Placental epithelial cell (primary cell): ENCODE measurements at places on chromosomes 16 and 17. TPM values are rescaled to one million over a fixed set of nuclear protein-coding genes. Genes with fewer than 3 reads are reported as not detected.

EFCAB5 gene
- total RNA-seq, result 0.11 TPM in 1 of 2 replicates, not detected in the other

DRC7 gene
- total RNA-seq, result under 0.01 TPM in 1 of 2 replicates, not detected in the other

ADAM11 gene
- 2.6 and 6.3 TPM in 2 replicates for total RNA-seq

KRTAP2-2 gene
- total RNA-seq, result not detected in 2 replicates

ABCA6 gene
- 0.11 and 1.6 TPM in 2 replicates for total RNA-seq

TBX2 gene
- under 0.01 TPM in 1 of 2 replicates, not detected in the other for total RNA-seq

KRT16 gene
- 69.1 and 78.6 TPM in 2 replicates for total RNA-seq

NKD1 gene
- 0.11 and 0.39 TPM in 2 replicates for total RNA-seq

GUCY2D gene
- total RNA-seq, result not detected in 2 replicates

CDRT15L2 gene
- not detected in 2 replicates for total RNA-seq

TBKBP1 gene
- total RNA-seq, result 13.0 and 20.4 TPM in 2 replicates

TBC1D3B gene
- 1.2 and 5.9 TPM in 2 replicates for total RNA-seq

CCL8 gene
- total RNA-seq, result not detected in 2 replicates

NOB1 gene
- 17.6 and 38.5 TPM in 2 replicates for total RNA-seq

NR1D1 gene
- 2.7 and 3.4 TPM in 2 replicates for total RNA-seq

SLC22A31 gene
- not detected in 2 replicates for total RNA-seq

TBX4 gene
- total RNA-seq, result not detected in 2 replicates

APOH gene
- not detected in 2 replicates for total RNA-seq

CDK12 gene
- total RNA-seq, result 37.8 and 38.1 TPM in 2 replicates

PKMYT1 gene
- 6.2 and 10.2 TPM in 2 replicates for total RNA-seq

GAST gene
- total RNA-seq, result not detected in 2 replicates

ADAD2 gene
- total RNA-seq, result under 0.01 TPM in 1 of 2 replicates, not detected in the other

DLX4 gene
- 0.11 TPM in 1 of 2 replicates, not detected in the other for total RNA-seq

HS3ST4 gene
- total RNA-seq, result not detected in 2 replicates

TENT4B gene
- 8.2 TPM in 2 replicates for total RNA-seq

MYCBPAP gene
- total RNA-seq, result 0.11 and 2.0 TPM in 2 replicates
